ENCODE measurements at places on chromosomes 13 and 19.
A peak's percentile ranks its signal among the peaks of the same experiment; 100 is the strongest.

DNA sequence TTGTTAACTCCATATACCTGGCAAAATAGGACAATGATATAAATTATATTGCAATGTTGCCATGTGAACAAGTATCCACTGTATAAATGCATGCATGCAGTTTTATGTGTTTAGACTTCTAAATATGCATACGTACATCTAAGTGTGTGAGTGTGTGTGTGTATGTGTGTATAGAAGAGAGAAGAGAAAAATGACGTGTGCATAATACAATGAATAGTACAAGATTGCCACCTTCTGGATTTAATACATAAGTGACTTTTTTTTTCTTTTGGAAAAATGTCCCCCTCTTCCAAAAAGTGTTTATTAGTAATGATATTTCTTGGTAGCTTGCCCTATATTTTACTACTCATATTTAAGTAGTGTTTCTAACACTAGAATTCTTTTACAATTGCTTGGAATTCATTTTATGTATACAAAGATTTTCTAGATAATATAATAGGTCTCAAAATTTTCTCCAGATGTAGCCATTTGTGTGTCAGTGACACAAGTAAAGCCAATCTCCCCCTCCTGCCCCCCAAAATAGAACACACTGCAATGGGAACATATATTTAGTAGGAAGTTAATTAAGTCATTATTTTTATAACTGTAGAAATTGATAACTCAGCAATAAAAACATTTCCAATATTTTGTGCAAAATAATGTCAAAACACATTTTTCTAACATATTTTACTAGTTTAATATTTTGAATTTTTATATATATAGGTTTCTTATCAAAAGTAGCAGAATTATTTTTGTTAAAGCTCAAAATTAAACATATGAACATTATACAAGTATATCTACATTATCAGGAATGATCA, 783.3 kb upstream of the ATXN8OS start:
- DNase-seq = no peak

DNA sequence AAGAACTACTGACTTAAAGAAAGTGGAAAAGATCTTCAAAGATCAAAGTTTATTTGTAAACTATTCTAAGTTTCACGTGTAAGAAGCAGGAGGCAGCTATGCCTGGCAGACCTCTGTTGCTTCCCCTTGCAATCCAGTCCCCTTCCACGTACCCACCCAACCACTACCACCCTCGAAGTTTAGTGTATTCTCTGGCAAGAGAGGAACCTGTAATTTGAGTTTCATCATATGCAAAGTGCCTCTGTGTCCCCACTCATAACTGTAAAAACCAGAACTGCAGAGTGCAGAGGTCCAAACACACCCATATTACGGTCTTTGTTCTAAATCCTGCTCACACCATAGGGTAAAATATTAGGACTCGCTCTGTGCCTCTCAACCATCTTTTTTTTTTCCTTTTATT, 75.8 kb upstream of the FRY start:
- no peak for DNase-seq

- no peak for DNase-seq
Observed at GRCh38 chr13:34900288-34900739, 41.8 kb upstream of the NBEA start.

- DNase-seq = peak; percentile 87
Observed at GRCh38 chr19:8001995-8002849, 3.2 kb downstream of the ELAVL1 start.

- no peak for DNase-seq
Observed at GRCh38 chr13:27193496-27193895, 21.9 kb upstream of the USP12 start.

- DNase-seq = no peak
Observed at GRCh38 chr13:101408154-101408553, 8.2 kb downstream of the NALCN start.

DNA sequence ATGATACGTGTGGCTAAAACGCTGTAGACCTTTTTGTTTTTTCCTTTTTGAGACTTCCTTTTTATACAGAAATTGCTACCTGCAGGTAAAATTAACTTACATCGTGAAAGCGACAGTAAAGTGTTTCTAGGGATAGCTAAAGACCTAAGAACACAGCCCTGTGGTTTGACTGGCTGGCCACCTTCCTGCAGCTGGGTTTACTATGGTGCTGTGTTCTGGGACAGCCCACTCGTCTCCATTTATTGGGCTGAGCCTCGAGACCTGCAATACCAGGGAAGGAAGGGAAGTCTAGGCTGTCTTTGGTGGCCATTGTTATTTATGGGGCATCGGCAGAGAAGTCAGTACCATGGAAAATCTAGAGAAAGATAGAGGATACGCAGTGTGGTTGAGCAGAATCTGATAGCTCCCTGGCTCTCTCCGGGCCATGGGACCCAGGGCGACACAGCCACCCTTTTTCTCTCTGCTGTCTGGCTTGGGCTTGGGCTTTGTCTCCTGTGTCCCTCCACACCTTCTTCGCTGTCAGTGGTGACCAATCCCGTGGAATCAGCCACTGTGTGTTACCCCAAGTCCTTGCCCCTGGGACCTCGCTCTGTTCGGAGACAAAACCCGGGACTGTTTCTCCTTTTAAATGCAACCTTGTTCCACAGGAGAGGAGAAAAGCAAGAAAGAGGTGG, 30.9 kb downstream of the ACTN4 start:
- no peak for DNase-seq

DNA sequence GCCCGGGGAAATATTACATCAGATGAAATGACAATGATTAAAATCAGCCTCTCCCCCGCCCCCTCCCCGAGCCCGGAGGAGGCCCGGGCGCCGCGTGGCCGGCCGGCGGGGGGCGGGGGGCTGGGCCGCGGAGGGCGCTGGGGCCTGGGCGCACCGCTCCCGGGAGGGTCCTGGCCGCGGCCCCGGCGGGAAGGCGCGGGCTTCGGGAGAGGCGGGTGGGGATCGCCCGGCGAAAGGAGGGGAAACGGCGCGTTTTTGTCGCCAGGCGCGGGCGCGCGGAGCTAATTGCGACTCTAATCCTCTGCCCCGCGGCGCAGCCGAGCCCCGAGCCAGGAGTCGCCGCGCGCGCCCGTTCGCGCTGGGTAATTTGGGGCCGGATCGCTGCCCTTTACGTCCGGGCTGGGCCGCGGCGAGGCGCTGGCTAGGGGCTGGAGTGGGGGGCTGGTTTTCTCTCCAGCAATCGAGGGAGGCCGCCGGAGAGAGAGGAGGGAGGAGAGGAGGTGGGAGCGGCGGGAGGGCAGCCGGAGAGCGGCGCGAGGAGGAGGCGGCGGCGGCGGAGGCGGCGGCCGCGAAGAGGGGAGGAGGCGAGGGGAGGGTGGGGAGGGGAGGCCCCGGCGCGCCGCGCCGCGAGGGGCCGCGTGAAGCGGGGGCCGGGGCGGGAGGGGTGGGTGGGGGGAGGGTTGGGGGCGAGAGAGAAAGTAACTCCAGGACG, at the start of gene KCTD15:
Gene KCTD15, plus strand, starts transcription at position 707 of the 712 bp plus-strand sequence. CDS start 3,585 bp downstream, outside the sequence.
- peak; percentile 45 for DNase-seq

DNA sequence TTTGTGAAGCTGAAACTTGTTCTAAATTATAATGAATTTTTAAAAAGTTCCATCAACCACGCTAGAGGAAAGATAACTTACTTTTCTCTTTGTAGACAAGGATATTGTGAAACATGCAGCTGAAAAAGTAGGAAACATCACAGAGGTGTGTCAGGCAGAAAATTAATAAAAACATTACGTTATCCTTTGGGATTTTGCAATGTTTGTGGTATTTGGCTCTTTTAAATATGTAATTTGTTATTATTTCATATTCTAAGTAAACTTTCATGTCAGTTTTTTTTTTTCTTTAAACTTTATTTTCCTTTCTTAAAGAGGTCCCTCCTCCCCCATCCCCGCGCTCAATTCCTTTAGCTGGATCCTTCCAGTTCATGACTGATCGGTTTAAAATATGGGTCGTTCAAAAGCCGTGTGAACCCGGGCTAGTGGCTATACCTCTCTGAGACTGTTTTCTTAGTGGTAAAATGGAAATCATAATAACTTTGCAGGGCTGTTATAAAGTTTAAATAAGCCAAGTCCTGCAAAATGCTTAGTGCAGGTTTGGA, 740 bp upstream of the CCDC61 start:
- no peak for DNase-seq

Data from transverse colon (tissue), 4 donors.